ENCODE measurements at places on chromosomes 5 and 9.
A peak's percentile ranks its signal among the peaks of the same experiment; 100 is the strongest.

GRCh38 chr9:109317311-109317978 is 3.4 kb downstream of the EPB41L4B start:
- no peak for DNase-seq

- DNase-seq: no peak
These were observed 262.6 kb upstream of the MAP3K1 start for GRCh38 chr5:56552612-56553268.

GRCh38 chr5:82095536-82095935 is 123.7 kb downstream of the ATG10 start:
- no peak for DNase-seq

DNA sequence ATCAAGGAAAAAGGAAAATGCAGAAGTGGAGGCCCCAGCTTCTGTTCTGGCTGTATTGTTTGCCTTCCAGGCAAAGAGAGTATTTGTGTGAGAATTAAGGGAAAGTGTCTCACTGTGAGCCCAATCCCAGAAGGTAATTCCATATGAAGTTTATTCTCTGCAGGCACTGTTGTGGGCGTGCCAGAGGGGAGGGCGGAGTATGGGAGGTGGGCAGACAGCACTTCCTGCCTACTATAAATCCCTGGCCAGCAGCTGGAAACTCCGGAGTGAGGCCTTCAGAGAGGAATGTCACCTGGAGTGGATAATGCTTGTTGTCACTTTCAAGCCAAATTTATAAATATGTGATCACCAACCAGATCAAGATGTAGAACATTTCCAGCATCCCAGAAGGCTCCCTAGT is 209.5 kb downstream of the ARHGAP26 start:
- DNase-seq: no peak

GRCh38 chr9:19512103-19512832 is 103.5 kb downstream of the ACER2 start:
- no peak for DNase-seq

- DNase-seq: no peak
These were observed 72.7 kb downstream of the SEMA4D start for GRCh38 chr9:89425024-89425805.

- no peak for DNase-seq
These were observed 781 bp downstream of the FOXD1 start for GRCh38 chr5:73447530-73448462.

DNA sequence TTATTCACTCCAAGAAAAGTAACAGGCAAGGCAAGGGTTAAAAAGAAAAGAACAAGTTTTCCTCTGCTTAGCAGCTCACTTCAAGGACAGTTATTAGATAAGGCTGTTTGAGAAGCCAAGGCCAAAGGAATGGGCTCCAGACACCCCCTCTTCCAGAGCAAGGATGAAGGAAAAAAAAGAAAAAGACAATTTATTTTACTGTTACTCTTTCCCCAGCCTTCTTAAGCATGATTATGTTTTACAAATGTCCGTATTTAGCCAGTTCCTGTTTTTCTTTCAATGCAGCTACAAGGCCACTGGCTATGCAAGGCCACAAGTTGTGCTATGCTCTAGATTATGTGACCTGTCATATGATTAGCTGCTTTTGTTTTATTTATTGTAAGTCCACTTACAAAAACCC is 106.5 kb upstream of the SIMC1 start:
- DNase-seq: no peak

DNA sequence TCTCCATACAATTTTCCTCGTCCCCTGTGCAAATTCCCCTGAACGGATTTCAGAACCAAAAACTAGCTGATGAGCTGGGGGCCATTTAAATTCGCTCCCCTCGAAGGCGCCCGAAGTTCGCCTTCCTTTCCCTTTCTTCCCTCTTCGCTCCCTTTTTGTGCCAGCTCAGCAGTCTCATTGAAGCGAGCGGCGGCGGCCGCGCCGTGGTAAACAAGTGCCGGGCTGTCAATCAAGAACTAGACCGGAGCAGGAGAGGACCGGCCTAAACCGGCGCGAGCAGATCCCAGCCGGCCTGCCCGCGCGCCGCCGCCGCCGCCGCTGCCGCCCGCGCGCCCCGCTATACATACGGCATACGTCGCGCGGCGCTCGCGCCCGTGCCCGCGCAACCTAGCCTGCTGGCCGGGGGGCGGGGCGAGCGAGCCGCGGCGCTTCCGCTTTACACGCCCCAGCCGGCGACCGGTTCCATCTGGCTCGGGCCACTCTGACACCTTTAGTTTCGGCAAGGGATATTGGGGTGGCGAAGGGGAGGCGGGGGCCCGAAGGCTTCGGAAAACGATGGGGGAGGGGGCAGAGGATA is 3.1 kb downstream of the ARRDC3 start:
- peak; percentile 88 for DNase-seq

GRCh38 chr9:106678273-106678672 is 184.7 kb upstream of the ZNF462 start:
- no peak for DNase-seq

- DNase-seq: no peak
These were observed 7.2 kb upstream of the ZNF131 start for GRCh38 chr5:43113546-43113945.

GRCh38 chr5:175870820-175871447 is 444 bp upstream of the CPLX2 start:
- no peak for DNase-seq

DNA sequence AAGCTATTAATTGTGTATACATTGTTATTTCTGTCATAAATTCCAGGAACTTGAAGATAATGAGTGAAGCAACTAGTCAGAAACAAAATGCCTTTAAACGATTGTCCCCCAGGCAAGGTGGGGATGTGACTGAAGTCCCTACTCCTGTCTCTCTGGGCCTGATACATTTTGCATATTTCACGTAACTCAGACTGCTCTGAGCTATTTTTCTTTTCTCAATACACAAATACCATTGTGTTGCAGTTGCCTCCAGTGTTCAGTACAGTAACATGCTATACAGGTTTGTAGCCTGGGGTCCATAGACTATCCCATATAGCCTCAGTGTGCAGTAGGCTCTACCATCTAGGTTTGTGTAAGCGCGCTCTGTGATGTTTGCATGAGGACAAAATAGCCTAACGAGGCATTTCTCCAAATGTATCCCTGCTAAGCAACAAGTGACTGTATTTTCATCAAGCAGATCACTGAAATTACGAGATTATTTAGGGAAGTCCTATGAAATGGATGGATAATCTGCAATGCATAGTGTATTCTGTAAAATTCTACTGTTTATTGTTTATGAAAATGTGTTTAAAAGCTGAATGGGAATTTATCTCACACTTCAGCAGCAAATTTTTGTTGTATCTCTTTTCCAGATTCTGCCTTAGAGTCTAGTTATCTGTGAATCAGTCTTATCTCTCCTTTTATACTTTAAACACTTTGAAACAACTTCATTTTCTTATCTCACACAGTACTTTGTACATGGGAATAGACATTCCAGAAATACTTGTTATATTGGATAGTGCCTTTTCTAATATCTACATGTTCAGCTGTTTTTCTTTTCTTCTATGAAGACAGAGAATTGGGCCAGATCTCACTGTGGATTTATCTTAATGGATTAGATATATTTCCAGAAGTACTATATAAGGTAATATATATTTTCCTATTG is 150.5 kb downstream of the CD180 start:
- DNase-seq: no peak

DNA sequence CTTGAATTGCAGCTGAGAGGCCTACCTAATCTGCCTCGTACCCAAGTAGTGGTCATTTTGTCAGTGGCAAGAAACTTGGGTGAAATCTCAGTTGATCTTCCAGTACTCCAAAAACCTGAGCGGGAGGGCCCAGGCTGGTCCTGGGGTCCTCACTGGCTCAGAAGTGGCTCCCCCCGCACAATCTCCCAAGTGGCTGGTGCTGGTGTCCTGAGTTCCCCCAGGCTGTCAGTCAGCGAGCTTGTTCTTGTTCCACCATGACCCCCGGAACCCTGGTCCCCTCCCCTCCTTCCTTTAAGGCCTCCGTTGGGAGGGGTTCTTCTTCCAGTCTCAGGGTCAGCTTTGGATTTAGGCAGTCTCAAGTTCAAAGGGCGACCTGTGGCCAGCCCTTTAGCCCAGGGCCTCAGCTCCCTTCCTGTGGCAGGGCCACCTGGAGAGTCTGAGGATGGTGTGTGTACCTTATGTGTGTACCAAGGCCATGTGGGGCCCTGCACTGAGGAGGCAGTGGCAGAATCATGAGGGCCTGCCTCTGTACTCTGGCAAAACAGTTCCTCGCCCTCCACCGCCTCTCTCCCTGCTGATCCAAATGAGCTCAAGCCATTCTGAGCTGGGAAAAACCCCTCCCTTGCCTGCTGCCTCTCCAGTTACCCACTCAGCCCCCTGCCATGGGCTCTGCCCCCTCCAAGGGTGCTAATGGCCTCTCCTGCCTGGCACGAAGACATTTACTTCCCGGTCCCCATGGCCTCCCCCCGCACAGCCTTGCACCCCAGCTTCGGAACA is 4.5 kb upstream of the DBN1 start:
- no peak for DNase-seq

- no peak for DNase-seq
These were observed 65.0 kb upstream of the FCN2 start for GRCh38 chr9:134815435-134816214.

GRCh38 chr5:149455889-149456409 is 76.9 kb upstream of the IL17B start:
- DNase-seq: no peak

GRCh38 chr9:4713849-4714248 is 27.2 kb downstream of the AK3 start:
- DNase-seq: no peak
